ENCODE measurements at places on chromosomes 6 and 20.

- no peak for DNase-seq
Measured at GRCh38 chr6:16831136-16831535, 69.9 kb upstream of the ATXN1 start.

DNA sequence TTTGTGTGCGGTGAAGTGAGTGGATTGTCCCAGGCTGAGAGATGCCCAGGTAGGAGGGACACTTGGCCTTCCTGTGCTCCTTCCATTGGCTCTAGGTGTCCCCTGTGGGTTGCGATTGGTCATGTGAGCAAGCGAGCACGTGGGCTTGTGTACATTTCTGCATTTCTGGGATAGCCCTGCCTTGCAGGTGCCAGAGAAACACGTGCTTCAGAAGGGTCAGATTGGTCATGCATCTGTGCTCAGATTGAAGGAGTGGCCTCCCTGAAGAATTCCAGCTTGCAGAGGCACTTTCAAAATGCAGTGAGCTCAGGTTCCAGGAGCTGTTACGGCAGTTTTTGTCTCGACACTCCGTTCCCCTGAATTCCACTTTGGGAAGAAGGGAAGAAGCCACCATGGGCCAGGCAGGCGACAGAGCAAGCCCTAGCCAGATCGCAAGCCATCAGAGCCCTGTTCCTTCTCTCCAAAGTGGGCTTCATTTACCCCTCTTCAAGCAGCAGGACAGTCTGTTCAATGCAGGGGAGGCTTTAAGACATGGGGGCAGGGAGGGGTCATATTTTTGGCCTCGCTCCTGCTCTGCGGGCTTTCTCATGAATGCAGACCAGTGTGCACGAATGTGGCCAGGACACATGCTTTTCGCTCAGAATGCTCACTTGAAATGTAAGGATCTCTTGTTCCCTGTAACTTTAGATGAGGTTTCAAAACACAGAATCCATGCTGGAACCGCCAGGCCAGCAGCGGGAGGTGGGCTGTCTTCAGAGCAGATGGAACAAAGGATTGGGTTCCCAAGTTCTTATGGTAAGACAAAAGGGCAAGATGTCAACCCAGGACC lies 78.6 kb upstream of the AKAP12 start:
- DNase-seq: no peak

GRCh38 chr20:33994222-33994913 lies 657 bp downstream of the RALY start:
- DNase-seq: peak; percentile 86

GRCh38 chr6:162605881-162606280 lies 121.7 kb downstream of the PRKN start:
- DNase-seq: no peak

DNA sequence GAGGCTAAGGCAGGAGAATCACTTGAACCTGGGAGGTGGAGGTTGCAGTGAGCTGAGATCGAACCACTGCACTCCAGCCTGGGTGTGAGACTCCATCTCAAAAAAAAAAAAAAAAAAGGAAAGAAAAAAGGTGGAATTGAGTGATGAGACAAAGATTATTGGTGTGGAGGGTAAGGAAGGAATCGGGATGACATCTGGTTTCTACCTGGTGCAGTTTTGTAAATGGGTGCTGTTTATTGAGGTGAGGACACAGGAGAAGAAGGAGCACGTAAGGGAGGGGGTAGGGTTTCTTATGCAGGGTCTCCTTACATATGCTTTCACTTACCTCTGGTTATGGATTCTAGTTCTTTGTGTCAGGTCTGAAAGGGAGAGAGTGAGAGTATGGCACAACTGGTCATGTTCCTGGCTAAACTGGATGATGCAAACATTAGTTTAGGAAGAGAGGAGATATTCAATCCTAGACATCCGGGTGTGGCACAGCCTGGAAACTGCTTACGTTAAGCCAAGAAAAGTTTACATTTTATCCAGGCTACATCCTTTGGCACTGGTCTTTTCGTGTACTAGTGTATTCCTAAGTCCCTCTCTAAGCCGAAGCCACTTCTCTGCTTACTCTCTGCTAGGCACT lies 5.4 kb downstream of the RALY start:
- DNase-seq: no peak

Data from retina (tissue), 1 donor.